ENCODE measurements at places on chromosomes 3 and 15.
A peak's percentile ranks its signal among the peaks of the same experiment; 100 is the strongest.

DNA sequence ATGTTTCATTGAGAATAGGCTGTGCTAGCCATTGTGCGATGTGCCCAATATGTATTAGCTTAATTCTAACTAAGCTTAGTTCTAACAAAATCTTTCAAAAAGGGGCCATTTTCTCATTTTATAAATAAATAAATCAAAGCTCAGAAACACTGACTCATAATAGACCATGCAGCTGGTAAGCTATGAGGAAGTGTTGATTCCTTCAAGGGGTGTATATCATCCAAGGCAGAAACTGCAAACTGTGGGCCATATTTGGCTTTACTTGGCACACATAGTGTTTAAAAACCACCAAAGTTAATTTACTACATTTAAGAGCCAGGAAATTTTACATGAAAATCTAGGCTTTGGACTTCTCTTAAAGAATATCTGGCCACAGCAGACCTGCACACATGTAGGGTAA, 136.5 kb downstream of the ZNF621 start:
- no peak for DNase-seq

DNA sequence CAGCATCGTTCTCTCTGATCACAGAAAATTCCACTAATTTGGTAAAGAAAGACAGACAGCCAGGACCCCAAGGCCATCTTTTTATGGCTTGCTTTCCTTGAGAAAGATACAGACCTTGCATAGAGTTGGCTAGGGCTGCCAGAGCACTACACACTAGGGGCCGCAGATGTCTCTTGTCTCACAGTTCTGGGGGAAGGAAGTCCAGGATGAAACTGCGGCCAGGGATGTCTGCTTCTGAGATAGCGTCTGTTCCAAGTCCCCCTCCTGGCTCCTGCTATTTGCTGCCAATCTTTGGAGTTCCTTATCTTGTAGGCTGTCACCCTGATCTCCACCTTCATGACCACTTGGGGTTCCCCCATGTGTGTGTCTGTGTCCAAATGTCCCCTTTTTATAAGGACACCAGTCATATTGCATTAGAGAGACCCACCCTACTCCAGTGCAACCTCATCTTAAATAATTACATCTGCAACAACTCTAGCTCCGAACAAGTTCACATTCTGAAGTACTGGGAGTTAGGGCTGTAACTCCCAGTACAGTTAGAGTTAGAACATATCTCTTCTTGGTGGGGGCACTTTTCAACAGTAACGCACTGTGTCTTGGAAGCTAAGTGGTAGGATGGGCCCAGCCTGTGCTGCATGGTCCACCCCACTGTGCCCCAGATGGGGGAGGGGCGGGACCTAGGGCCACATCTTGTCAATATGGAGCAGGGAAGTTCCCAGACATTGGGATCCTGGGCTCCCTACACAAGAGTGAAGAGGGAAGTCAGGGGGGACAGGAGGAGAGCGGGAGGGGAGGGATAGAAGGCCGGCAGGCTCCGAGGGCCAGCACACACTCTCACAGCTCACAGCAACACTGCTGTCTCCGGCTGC, 42.2 kb downstream of the KLF15 start:
- no peak for DNase-seq

DNA sequence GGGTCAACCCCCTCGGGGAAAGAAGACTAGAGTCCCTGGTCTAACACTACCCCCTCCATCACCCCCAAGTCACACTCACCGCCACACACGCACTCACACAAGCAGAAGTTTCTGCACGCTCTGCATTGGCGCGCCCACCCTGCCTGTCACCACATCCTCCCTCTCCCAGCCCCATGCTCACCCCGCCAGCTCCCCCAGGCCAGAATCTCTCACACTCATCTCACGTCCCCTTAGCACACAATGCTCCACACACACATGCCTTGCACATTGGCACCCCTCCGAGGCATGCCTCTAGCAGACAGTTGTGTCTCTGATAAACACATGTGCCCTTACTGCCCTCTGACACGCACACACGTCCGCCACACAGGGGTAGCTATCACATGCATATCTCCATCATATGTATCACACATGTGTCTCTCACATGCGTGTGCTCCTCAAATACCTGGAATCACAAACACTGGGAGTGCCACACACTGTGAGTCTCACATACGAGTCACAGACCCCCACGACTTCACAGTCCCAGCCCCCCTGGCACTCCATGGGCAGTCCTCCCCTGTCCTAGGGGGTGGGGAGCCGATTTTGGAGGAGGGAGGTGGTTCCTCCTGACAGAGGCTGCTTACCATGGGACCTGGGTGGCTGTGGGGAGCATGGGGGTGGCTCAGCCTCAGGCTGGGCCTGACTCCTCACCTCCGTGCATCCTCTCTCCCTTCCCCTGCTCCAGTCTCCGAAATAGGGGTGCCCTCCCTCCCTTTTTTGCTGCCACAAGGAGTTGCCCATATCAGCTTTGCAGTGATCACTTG, 898 bp downstream of the FBLN2 start:
- no peak for DNase-seq

GRCh38 chr3:105561876-105562275, 195.2 kb downstream of the ALCAM start:
- DNase-seq, result no peak

GRCh38 chr3:44833394-44833793, 28.3 kb upstream of the TMEM42 start:
- no peak for DNase-seq

DNA sequence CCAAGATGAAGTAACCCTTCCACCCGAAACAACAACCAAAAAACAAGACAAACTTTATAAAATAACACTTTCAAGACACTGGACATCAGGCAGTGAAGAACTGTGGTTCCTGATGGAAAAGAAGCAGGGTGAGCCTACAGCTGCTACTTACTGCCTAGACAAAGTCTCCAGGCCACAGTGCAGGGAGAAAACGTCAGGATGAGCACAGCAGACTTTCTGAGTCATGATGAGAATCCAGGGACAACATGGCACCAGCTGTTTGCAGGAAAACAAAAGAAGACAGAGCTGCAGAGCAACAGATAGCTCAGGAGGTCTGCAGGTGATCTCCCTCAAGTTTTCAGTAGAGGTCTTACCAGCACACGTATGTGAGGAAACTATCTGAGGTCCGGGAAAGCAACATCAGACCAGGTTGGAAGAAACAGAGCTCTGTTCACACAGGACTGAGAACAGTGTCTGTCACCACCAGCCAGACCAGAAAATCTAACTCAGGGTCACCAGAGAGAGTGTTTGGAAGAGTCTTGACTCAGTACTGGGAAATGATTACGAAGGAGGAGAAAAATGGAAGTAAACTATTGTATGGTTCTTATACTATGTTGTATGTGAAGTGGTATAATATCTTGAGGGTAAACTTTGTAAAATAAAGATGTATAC, 108.9 kb downstream of the ANO10 start:
- no peak for DNase-seq

DNA sequence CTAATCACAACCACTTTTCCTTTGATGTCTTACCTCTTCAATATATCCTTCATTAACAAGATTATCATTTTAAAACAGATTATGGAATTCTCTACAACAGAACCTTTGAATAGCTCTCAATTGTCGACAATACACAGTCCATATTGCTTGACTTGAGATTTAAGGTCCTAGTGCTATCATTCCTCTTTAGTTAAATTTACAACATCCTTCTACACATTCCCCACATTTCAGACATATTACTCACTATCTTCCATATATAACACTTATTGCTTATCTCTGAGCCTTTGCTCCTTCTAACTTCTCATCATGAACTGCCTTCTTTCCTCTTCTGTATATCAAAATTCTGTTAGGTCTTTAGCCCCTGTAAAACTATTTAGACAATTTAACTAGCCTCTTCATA, 247.0 kb downstream of the STXBP5L start:
- no peak for DNase-seq

DNA sequence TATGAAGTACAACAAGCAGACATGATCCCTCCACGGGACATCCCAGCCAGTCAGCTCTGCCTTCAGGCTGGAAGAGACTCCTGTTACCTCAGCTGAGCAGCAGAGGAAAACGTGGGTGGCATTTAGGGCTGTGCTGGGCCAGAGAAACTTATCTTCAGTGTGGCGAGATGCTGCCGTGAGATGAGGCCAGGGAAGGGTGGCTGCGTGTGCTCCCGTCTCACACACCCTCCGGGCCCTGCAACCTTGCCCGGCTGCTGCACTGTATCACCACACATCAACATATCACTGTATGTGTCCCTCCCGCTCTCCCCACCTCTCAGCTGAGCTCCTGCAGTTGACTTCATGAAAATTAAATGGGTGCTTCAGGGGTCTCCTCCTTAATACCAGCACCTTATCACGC, 23.4 kb downstream of the BMF start:
- no peak for DNase-seq

GRCh38 chr3:172094621-172095557, 55.5 kb downstream of the FNDC3B start:
- no peak for DNase-seq

DNA sequence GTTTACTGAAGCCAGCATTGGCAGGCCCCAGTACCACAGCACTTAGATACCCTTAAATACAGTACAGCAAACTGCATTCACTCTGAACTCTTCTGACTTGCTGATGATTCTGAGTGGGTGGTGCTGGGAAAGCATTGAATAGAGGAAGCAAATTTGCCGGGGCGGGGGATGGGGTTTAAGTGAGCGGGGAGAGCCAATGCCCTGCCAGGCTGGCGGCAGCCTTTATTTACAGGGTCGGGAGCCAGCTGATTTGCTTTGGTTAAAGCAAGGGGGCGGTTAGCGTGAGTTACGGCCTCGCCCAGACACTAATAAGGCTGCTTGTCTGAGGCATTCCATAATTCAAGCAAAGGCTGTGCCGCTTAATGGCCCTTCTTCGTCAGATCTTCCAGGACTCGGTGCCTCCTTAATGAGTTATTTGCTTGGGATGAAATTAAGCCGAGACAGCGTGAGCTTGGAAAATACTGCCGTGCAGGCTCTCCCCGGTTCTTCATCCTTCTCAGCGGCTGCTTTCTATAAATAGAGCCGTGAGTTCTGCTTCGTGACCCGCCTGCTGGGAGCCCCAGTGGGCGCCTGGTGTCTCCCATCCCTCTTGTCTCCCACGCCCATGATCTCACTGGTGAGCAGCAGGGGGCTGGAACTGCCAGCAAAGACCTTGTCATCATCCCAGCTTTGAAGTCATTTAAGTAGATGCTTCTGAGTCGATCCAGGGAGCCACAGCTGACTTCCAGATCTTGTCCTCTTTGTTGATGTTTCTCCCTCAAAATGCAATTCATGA, 25.8 kb downstream of the SPSB4 start:
- peak; percentile 1 for DNase-seq

DNA sequence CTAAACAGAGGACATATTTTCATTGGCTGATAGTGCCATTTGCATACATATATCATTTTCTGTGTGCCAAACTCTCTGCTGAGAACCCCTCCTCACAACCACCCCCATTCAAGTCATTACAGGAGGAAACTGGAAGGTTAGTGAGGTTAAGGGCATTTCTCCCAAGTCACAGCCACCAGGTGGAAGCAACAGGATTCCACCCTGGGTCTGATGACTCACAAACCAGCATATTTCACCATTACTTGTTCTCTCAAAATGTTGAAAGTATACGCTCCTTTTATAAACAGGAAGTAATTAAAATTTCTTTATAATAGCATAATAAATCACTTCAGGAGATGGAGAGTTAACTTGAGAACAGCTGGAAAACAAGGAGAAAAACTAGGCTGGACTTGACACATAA, 398.6 kb upstream of the WNT5A start:
- no peak for DNase-seq

- no peak for DNase-seq
Measured at GRCh38 chr3:56488812-56489600, 20.7 kb upstream of the ERC2 start.

DNA sequence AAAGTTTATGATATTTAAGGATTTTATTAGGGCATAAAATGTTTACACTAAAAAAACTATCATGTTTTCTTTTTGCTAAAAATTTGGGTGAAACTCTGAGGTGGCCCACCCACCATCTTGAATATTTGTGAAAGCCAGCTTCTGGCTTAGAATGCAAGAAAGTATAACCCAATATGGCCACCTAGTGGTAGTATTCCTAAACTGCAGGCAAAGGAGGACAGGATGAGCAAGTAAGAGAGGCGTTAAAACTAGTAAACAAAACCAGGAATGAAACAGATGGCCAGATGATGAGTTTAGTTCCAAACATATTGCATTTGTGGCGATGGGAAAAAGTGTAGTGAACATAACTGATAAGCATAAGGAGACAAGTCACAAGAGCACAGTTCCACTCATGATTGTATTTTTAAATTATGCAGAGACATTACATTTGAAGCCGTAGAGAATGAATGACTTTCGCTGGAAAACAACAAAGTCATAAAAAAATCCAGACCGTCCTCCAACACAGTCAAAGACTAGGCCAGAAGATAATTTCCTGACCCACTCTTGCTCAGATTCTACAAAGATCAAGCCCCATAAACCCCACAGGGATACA, 103.3 kb upstream of the PRTG start:
- no peak for DNase-seq

DNA sequence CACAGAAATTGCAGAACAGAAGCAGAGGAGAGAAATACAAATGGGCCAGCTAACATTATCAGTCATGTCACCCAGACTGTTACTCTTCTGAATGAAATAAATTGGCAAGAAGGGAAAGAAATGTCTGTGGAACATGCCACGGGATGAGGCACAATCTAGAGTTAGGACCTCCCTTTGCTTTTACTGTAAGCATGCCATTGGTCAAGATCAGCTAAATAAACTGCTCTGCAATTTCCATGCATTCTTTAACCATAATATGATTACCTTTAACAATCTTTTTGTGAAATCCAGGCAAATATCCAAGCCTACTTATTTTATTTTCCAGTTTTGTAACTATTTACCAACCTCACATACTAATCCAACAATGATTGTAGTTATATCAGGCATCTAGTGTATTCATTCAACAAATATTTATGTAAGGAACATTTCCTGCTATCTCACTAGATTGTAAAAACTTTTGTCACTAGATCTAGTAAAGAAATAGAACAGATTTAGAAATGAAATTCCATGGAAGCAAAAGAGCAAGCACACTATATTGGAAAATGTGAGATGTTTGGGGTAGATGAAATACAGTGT, 383.4 kb downstream of the MECOM start:
- DNase-seq, result no peak

DNA sequence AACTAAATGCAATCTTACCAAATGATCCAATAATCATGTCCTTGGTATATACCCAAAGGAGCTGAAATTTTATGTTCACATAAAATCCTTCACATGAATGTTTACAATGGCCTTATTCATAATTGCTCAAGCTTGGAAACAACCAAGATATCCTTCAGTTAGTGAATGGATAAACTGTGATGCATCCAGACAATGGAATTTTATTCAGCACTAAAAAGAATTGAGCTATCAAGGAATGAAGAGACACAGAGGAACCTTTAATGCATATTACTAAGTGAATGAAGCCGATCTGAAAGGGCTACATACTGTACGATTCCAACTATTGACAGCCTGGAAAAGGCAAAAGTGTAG, 168.4 kb downstream of the PDE8A start:
- DNase-seq, result no peak

DNA sequence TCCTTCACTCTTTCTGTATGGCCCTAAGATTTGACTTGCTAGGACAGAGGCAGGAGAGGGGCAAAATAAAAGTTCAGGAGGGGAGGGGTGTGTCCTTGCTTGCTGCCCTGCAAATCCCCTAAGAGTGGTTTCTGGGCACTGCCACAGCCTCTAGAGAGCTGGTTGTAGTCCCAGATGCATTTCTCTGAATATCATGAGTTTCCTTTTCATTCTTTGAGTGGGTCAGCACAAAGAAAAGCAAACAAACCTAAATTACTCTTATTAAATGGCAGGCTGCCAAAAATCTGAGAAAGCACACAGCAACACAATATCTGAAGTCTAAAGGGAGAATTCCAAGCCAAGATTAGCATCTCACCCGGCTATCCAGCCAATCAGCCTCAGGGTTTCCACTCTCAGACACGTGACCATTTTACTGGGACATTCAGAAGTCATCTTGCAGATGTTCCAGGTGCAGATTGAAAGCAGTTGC, 919.3 kb downstream of the TUSC7 start:
- no peak for DNase-seq

Measured in activated T-cell treated with anti-CD3 and anti-CD28 coated beads for 48 hours (primary cell).